Urinary bladder (tissue), 4 donors: ENCODE measurements at places on chromosomes 6 and 20.

GRCh38 chr6:84766799-84767525, 2.6 kb upstream of the TBX18 start:
- DNase-seq, result no peak

DNA sequence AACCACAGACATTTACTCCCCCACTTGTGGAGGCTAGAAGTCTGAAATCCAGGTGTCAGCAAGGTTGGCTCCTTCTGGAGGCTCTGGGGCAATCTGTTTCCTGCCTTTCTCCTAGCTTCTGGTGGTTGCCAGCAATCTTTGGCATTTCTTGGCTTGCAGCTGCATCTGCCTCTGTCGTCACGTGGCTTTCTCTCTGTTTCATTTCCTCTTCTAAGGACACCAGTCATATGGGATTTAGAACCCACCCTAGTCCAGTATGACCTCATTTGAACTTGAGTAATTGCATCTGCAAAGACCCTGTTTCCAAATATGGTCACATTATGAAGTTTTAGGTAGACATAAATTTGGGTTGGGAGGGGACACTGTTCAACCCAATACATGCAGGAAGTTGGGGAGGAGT, 56.2 kb upstream of the EPB41L1 start:
- DNase-seq, result no peak

GRCh38 chr20:49247169-49247723, 28.0 kb downstream of the DDX27 start:
- no peak for DNase-seq

DNA sequence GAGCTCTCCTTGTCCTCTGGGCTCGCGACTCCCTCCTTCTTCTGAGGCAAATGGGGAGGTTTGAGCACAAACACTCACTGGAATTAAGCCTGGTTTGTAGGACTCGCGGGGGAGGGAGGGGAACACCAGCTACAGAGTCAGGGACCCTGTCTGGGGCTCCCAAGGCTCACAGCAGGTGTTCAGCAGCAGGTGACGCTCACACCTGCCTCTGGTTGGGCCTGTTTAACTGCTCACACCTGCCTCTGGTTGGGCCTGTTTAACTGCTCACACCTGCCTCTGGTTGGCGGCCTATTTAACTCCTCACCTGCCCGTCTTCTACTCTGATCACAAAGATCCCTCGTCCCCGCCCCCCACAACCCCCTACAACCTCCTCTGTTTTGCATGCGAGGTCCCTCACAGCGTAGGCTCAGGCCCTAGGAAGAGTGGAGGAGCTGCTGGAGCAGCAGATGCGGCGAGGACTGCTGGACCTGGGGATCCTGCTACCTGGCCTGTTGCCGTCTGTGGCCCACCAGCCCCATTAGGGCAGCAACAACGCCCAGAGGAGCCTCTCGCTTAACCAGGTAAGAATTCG, 181.9 kb downstream of the ERMARD start:
- DNase-seq, result no peak

GRCh38 chr6:95593025-95593424, 15.7 kb downstream of the MANEA start:
- no peak for DNase-seq

DNA sequence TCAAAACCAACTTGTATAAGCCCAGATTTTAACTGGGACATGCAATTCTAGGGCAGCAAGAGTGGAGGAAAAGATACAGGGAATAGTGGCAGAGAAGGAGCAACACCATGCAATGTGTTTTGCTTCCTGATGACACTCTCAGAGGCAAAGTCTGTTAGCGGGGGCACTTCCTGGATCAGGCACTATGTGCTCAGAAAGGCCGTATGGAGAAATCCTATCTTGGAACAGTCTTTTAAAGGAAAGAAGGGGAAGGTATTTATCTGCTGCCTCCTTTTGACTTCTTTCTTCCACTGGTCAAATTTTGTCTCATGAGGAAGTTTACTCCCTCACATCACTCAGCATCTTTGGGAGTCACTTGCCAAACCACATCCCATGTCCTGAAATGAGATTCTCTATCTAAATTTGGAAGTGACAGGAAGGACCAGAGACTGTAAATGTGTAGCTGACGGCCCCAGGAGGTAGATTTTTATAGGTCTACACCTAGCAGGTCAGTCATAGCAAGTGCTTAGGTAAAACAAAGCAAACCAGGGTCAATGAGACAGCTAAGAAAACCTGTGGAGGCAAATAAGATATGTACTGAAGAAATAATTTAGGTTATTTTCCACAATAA, 91.7 kb upstream of the ELOVL5 start:
- no peak for DNase-seq

GRCh38 chr6:134092449-134092848, 40.0 kb upstream of the SLC2A12 start:
- no peak for DNase-seq

GRCh38 chr20:48456366-48457192, 371.2 kb downstream of the PREX1 start:
- DNase-seq, result no peak

DNA sequence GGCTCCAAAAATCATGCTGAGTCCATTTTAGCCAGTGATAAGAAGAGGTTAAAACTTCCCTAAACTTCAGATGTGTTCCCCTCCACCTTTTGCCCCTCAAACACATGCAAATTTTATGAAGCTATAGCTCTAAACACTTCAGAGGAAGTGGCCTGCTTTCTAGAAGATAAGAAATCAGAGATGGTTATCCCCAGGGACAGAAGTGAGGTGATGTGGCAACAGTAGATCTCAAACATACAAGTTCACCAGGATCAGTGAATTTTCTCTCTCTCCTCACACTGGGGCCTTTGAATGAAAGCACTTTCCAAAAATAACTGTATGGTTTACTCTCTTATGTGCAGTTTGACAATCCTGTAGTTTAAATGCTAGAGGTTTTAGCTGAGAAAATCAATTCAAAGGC, 332.0 kb downstream of the BTBD9 start:
- no peak for DNase-seq

- no peak for DNase-seq
Measured at GRCh38 chr6:44504301-44504791, 116.8 kb downstream of the CDC5L start.

- DNase-seq, result no peak
Measured at GRCh38 chr6:81788748-81789147, 36.3 kb upstream of the TENT5A start.

- DNase-seq, result no peak
Measured at GRCh38 chr6:54801244-54801643, 45.3 kb upstream of the FAM83B start.

DNA sequence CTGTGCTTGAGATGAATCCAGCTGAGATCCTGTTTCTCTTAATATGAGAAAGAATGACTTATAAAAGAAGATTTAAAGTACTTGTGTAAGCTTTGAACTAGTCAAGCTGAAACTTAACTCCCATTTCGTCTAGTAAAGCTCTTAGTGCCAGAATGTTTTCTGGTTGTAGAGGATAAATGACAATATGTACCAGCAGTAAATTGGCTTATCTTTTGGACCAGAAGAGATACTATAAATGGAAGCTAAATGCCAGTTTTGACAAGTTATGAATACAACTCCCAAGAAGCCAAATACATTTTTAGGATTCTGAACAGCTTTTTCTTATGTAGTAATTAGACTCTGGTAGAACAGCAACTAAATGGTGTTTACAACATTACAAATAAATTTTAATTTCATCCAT, 608.7 kb downstream of the EYS start:
- DNase-seq, result no peak

- no peak for DNase-seq
Measured at GRCh38 chr6:116371918-116372209, 1.1 kb downstream of the DSE start.

DNA sequence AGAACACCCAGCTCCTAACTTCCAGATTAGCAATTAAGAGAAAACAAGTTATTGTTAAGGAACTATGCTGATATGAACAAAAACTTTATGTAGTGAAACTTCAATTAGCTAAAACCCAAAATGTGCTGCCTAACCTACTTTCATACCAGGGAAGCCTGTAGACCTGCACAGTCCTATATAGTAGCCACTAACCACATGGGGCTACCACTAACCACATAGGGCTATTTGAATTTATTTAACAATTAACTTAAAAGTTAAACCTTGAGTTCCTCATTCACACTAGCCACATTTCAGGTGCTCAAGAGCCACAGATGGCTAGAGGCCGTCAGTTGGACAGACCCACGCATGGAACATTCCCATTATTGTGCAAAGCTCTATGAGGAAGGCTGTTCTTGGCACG, 72.4 kb upstream of the LAMP5 start:
- no peak for DNase-seq

DNA sequence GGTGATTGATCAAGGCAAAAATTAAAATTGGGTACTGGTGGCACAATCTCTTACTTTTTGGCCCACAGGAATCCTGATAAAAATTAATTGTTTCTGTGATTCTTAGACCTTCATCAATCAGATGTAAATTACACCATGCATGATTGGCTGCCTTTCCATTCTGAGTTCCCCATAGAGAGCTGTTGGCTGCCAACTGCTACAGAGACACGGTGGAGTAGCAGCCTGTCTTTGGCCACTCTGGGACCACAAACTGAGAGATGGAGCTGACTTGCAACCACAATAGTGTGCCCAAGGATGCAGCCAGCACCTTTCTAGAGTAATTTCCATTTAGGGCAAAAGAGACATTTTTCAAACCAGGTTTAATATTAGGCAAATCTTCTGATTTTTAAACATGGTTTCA, 274.3 kb upstream of the MMS22L start:
- no peak for DNase-seq

GRCh38 chr20:37185686-37186085, 6.3 kb upstream of the MROH8 start:
- no peak for DNase-seq

- peak; percentile 37 for DNase-seq
Measured at GRCh38 chr20:40945754-40946450, 82.7 kb upstream of the TOP1 start.

DNA sequence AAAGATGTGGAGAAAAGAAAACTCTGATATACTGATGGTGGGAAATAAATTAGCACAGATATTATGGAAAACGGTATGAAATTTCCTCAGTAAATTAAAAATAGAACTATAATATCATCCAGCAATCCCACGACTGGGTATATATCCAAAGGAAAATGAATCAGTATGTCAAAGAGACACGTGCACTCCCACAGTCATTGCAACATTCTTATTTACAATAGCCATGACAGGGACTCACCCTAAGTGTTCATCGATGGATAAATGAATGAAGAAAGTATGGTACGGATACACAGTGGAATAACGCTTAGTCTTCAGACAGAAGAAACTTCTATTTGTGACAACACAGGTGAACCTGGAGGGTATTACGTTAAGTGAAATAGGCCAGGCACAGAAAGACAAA, 5.7 kb upstream of the ADTRP start:
- no peak for DNase-seq

- DNase-seq, result no peak
Measured at GRCh38 chr20:46085179-46085851, 4.4 kb downstream of the NCOA5 start.

- DNase-seq, result no peak
Measured at GRCh38 chr20:43914311-43915210, at the start of gene TOX2. TOX2 (plus strand) TSS chr20:43914852; CDS start chr20:43914892, 40 bp downstream.

DNA sequence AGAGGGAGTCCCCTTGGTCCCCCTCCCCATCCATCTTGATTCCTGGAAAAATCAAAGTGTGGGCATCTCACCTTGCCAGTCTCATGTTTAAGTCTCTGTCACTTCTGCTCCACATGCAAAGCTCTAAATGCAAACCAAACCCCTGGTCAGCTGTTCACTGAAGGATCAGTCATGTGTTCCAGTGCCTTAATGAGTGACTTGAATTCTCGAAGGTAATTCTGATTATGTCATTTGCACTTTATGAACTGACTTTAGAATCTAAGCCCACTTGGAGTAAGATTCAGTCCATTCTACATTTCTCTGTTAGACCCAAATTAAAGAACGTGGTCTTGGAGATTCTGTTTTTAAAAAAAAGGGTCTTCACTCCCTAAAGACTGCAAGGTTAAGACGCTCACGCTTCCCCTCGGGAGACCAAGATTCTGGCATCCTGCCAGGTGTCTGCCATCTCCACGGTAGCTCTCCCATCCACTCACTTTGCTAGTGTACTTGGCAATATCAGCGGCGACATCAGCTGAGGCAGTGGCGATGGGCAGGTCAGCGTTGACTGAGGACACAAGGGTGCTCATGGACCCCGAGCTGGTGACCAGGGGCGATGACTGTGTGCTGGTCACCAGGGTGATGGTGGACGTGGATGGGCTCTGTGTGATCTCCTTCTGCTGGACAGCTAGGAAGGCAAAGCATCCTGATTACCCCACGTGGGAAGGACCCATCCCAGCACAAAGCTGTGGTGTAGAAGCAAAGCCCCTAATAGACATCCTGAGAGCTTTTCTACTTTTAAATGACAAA, 120.5 kb downstream of the ZMYND8 start:
- no peak for DNase-seq

- DNase-seq, result no peak
Measured at GRCh38 chr6:2514965-2515543, 235.7 kb downstream of the MYLK4 start.

DNA sequence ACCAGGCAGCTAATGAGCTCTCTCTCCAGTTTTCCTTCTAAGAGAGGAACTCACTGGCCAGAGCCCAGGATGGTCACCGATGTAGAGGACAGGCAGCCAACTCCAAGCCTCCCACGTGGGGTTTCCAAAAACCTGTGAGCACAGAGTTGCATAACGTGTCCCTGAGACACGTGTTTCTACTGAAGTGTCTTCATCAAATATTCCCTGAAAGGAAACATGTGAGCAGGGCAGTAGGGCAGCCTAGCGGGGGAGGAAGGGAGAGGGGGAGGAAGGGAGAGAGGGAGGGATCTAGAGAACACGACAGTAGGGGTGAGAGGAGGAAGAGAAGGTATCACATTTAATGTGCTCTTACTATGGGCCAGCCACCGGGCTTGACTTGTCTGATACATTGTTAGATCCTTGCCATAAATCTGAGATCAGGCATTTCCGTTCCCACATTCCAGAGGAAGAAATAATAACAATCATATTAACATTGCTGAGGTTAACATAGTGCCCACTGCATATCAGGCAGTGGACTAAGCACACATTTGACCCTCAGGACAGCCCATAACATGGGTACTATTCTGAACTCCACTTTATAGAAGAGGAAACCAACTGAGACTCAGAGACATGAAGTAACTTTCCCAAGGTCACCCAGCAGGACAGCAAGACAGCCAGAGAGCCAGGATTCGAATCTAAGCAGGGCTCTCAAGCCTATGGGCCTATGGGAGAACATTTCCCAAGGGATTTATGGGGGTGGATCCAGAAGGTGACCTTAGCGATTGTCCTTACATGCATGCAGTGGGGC, 4.5 kb upstream of the SYS1 start:
- DNase-seq, result no peak

DNA sequence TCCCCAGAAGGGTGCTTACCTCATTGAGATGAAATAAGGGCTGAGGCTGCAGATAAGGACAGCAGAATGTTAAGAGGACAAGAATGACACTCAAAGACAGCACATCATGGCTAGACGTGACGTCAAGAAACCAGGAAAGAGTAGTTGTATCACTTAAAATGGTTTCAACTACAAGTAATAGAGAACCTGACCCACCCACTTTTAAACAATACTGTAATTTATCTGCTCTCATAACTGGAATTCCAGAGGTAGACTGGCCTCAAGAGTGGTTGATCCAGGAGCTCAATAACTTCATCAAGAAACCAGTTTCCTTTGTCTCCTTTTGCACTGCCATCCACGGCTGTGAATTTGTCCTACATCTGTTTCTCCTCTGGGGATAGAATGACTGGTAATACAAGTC, 187.1 kb downstream of the EYA4 start:
- DNase-seq, result no peak

GRCh38 chr6:75446241-75446880, 47.2 kb downstream of the FILIP1 start:
- no peak for DNase-seq

- DNase-seq, result no peak
Measured at GRCh38 chr20:22814471-22815205, 220.5 kb upstream of the SSTR4 start.
